ENCODE measurements at places on chromosomes 6 and 20. TPM values are rescaled to one million over a fixed set of nuclear protein-coding genes. Genes with fewer than 3 reads are reported as not detected.

- DNase-seq: no peak
- no peaks in the 10 kb centered on the region for H3K4me1 ChIP-seq
- H3K27me3 ChIP-seq: no peaks in the 10 kb centered on the region
- H3K27ac ChIP-seq: no peak overlapping the region
- no peaks in the 10 kb centered on the region for H3K36me3 ChIP-seq
- no peak overlapping the region for H3K4me3 ChIP-seq
These were observed 97.8 kb upstream of the PCSK2 start for GRCh38 chr20:17129089-17129488.

DNA sequence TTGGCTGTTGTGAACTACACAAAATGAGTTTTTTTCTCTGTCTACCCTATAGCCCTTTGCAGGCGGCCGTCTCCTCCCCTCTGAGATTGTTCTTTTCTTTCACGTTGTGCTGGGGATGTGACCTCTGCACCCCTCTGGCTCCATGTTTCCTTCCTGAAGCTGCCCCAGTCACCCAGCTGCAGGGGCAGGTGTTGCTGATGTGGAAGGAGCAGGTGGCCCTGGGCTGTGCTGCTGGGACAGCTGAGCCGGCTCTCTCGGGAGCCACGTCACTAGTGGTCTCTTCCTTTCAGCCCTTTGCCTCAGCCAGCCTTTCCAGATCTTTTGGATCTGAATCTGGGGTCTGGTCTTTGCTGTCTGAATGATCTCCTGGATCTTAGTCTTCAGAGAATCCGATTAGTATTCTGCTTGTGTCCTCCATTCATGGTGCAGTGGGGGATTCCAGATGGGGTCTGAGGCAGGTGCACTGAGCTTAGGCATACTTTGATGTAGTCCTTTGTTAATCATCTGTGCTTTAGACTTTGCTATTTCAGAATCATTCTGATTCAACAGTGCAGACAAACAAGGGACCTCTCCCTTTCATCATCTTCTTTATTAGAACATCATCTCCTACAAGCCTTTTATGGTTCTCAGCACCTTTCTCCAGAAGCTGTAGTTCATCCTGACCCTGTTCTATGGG, 31.4 kb downstream of the TMEM181 start:
- DNase-seq: no peak
- no peak overlapping the region for H3K4me3 ChIP-seq
- H3K27ac ChIP-seq: no peak overlapping the region
- H3K36me3 ChIP-seq: peaks cover 39% of the 10 kb centered on the region
- H3K27me3 ChIP-seq: no peaks in the 10 kb centered on the region

DNA sequence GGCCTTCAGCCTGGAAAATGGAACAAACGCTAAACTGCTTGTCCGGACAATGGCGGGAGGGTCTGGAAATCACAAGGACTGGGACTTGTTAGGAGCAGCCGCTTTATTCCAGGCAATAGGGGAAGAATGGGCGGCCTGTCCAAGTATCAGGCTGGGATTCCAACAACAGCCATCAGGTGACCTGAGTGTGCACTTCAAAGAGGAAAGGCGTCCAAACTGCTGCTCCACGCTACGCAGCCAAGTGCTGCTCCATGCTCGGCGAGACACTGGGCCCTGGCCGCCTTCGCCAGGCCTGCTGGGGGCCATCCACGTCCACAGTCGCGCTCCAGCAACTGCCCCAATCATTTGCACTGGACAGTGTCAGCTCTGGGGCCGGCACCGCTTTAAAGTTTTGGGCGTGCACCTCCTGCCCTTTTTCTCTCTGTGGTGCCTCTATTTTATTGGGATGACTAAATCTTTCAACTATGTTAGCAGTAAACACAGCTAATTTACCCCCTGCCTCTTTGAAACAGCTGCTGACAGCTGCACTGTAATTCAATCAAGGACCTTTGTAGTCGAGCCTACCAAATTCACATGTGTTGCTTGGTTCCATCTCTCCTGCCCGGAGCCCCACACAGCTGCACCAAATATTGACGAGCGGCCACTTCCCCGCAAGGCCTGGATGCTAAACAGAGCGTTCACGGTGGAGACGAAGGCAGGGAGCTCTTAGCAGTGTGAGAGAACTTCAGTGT, 98.3 kb downstream of the BMP7 start:
- no peaks in the 10 kb centered on the region for H3K27me3 ChIP-seq
- H3K27ac ChIP-seq: no peak overlapping the region
- no peaks in the 10 kb centered on the region for H3K4me1 ChIP-seq

ZNF165 gene
- 3.2 TPM for polyA plus RNA-seq

DNA sequence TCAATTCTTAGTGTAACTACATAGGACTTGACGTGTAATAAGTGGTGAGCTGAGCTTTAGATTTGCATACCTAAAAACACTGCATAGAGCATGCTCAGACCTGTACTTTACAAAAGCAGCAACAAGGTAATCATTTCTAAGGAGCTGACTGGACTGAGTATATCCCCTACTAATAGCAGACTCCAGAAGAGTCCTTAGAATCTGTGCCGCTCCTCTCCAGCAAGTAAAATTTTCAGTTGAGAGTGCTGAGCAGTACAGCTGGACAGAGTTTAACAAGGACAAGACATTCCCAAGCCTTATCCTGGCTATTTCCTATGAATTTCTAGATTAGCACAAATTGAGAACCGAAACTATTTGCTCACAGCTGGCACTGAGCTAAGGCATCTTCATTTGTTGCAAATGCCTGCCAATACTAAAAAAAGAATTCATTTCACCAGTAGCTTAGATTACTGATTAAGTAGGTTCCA, 26.1 kb upstream of the KLHL31 start:
- no peak overlapping the region for H3K27ac ChIP-seq
- no peaks in the 10 kb centered on the region for H3K27me3 ChIP-seq
- H3K4me3 ChIP-seq: no peak overlapping the region

OPRL1 gene
- polyA plus RNA-seq: 0.61 TPM

TRAPPC3L gene
- not detected for polyA plus RNA-seq

PHF20 gene
- polyA plus RNA-seq: 9.6 TPM

GRCh38 chr6:125930765-125931418, 25.7 kb upstream of the HINT3 start:
- no peaks in the 10 kb centered on the region for H3K27me3 ChIP-seq
- H3K36me3 ChIP-seq: peaks cover 11% of the 10 kb centered on the region
- H3K4me3 ChIP-seq: no peak overlapping the region
- H3K27ac ChIP-seq: no peak overlapping the region

DNA sequence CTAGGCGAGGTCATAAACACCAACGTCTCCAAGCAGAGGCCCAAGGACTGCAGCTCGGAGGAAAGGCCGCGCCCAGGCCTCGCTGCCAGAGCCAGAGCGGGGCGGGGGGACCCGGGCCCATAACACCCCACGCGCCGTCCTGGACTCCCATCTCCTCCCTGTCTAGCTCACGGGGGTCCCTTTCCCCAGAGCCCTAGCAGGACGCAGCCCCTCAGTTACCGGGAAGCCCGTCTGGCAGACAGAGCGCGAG, 44.9 kb downstream of the MDFI start:
- no peak overlapping the region for H3K27ac ChIP-seq
- H3K4me3 ChIP-seq: peak overlapping the region; percentile 45
- DNase-seq: no peak

DNA sequence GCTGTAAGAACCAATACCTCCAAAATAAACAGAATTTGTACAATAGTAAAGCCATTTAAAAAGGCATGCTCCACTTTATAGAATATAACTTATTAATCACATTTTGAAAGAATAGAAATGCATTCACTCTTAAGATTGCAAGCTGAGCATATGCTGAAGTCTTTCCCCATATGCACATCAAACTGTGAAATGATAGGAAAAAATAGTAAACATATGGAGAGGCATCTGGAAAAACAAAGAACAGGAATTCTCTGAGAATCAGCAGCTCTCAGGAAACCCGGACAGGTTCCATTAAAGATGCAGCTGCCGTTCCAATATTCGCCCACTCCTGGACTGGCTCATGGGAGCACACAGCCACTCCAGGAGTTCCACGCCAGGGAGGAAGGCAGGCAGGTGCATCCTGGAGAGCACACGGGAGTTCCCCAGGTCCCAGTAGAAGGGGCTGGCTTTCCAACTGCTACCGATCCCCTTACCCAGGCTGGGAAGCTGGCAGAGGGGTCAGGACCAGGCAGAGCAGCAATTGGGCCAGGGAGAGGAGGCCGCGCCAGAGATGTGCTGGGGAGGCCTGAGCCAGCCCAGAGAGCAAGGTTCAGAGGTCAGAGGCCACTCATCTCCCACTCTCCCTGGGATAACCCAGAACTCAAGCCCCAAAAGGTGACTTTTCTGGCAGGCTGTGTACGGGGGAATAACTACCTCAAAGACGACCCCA, 111.1 kb downstream of the DLL1 start:
- no peaks in the 10 kb centered on the region for H3K4me1 ChIP-seq
- DNase-seq: no peak
- H3K4me3 ChIP-seq: no peak overlapping the region
- H3K36me3 ChIP-seq: no peaks in the 10 kb centered on the region

- no peaks in the 10 kb centered on the region for H3K27me3 ChIP-seq
- no peak overlapping the region for H3K4me3 ChIP-seq
- H3K27ac ChIP-seq: peak overlapping the region; percentile 78
- peaks cover 28% of the 10 kb centered on the region for H3K4me1 ChIP-seq
These were observed 154.6 kb downstream of the ZDHHC14 start for GRCh38 chr6:157535340-157536222.

THBS2 gene
- 0.81 TPM for polyA plus RNA-seq

GRCh38 chr6:49653942-49654341, 17.3 kb upstream of the RHAG start:
- DNase-seq: no peak
- H3K27ac ChIP-seq: no peak overlapping the region
- no peaks in the 10 kb centered on the region for H3K4me1 ChIP-seq
- H3K36me3 ChIP-seq: no peaks in the 10 kb centered on the region
- no peak overlapping the region for H3K4me3 ChIP-seq

TTK gene
- not detected for polyA plus RNA-seq

- peaks cover 4% of the 10 kb centered on the region for H3K4me1 ChIP-seq
- no peaks in the 10 kb centered on the region for H3K36me3 ChIP-seq
- H3K4me3 ChIP-seq: no peak overlapping the region
- DNase-seq: no peak
- no peak overlapping the region for H3K27ac ChIP-seq
- H3K27me3 ChIP-seq: no peaks in the 10 kb centered on the region
These were observed 38.0 kb downstream of the KLHL31 start for GRCh38 chr6:53627391-53628218.

PRRT1 gene
- polyA plus RNA-seq: not detected

BHLHE23 gene
- not detected for polyA plus RNA-seq

DNA sequence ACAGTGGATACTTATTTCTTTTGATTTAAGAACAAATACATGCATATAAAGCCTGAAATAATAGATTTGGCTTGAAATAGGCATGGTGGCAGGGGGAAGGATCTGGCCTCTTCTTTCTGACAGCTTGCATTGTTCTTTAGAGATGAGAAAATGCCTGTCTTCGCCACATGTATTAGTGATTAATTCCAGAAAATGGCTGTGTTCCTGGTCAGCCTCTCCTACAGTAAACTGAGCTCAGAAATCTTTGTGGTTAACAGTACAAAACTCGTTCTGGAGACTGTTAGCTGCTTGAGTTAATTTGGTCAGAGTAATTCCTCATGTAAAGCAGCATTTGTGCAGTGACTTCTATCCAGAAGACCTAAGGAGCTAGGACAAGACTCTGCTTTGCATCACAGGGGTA, 151.5 kb downstream of the EYA4 start:
- no peaks in the 10 kb centered on the region for H3K4me1 ChIP-seq
- no peak overlapping the region for H3K27ac ChIP-seq
- H3K4me3 ChIP-seq: no peak overlapping the region
- no peaks in the 10 kb centered on the region for H3K27me3 ChIP-seq
- H3K36me3 ChIP-seq: no peaks in the 10 kb centered on the region
